ENCODE measurements at places on chromosomes 1 and 21.

DNA sequence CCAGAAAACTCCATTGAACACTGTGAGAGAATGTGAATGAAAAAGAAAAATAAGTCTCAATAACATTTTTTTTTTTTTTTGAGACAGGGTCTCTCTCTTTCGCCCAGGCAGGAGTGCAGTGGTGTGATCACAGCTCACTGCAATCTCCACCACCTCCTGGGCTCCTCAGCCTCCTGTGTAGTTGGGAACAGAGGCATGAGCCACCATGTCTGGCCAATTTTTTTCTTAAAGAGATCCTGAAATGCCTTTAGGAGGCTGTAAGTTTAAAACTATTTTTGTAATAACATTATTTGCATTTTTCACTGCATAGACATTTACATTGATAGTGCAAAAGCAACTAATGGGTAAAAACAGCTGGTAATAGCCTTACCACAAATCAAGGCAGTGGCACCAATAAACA is 35.3 kb downstream of the GDAP2 start:
- no peak for DNase-seq

DNA sequence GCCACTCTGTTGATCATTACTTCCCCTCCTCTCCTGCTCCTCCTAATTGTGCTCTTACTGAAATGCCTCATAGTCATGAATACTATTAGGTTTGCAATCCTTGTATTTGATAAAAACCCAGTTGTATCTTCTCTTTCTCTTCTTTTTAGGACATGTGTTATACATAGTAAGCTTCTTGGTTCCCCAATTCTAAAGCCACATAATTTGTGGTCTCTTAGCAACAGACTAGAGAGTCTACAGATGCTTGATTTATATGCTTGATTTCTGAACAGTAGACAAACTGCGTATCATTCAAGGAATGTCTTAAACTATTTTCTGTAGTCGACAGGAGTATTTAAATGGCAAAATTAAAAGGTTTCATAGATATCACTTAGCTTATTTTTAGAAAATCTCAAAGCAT is 1598.9 kb downstream of the PLA2G4A start:
- no peak for DNase-seq

DNA sequence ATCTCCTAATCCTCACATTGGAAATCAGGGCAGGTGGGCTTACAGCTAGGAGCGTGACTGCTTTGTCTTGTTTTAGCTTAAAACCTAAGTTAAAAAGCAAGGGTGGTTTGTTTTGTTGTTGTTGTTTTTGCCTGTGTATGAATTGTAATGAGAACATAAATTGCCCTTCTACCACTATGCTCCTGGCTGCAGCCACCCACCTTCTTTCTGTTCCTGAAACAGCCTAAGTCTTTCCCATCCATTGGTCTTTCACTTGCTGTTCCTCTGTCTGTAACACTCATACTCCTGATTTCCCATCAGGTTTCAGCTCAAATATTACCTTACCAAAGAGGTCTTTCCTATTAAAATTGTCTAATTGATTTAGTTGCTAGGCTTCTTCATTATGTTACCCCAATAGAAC is 604 bp upstream of the TMEM79 start:
- DNase-seq: no peak

GRCh38 chr1:234244482-234244881 is 128.8 kb upstream of the COA6 start:
- no peak for DNase-seq

DNA sequence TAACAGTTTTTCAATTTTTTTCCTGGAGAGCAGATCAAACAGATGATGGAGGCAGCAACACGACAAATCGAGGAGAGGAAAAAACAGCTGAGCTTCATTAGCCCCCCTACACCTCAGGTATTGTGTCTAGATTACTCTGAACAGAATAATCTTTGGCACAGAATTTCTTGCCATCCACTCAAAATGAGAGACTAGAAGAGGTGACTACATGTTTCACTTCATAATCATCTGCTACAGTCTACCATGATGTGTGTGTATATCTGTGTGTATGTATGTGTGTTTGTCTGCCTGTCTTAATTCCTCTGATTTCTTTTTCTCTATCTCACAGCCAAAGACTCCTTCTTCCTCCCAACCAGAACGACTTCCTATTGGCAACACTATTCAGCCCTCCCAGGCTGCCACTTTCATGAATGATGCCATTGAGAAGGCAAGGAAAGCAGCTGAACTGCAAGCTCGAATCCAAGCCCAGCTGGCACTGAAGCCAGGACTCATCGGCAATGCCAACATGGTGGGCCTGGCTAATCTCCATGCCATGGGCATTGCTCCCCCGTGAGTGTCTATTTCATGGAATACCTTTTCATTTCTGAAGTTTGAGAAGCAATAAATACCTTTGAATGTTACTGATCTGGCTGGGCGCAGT is 11.4 kb downstream of the PRPF3 start:
- DNase-seq: no peak

GRCh38 chr1:67898033-67898726 is 64.9 kb upstream of the GNG12 start:
- no peak for DNase-seq

DNA sequence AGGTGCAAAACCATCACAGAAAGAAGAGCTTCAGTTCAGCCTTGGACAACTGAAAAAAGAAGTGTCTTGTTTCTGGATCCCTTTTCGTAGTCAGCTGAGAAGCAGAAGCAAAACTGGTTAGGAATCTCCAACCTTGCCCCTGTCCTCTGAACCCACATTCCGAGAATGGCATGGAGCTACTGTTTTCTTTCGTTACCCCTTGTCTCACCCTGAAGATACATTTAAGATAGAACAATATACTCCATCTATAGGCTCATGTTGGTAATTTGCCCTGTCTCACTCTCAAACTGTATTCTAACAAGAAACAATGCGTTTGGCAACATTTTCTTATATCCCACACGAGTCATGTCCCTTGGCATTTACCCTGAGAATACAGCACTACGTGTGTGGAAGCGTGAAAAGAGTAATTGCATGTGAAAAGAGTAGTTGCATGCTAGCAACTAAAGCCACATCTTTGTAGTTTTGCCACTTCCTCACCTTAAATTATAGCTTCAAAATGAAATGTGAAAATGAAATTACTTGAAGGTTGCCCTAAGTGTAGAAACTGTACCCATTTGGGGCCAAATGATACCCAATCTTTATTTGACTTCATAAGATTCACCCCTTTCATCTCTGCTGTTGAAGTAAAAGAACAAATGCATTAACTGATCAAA is 5.3 kb downstream of the SLAMF7 start:
- no peak for DNase-seq

GRCh38 chr1:44673675-44674112 is 587 bp downstream of the TMEM53 start:
- DNase-seq: peak; percentile 29

DNA sequence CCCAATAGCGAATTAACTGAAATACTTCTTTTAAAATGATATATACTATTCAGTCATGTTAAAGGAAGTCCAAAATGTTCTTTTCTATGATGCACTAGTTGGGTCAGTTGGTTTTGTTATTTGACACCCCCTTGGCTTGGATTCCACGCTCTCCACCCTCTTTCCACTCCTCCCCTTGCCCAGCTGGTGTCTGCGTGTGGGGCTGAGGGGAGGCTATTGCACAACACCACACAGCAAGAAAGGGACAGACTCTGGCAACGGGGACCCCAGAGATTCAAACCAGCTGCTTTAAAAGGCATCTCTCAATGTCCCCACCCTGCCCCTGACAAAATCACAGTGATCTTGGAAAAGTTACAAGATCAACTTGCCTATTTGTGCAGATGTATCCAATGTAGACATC is 394.3 kb downstream of the TGFB2 start:
- DNase-seq: peak; percentile 93

GRCh38 chr1:203563291-203563690 is 63.3 kb upstream of the ATP2B4 start:
- no peak for DNase-seq

GRCh38 chr1:241870746-241871430 is 22.9 kb downstream of the EXO1 start:
- no peak for DNase-seq

- DNase-seq: no peak
Measured at GRCh38 chr1:34358636-34359035, 181.9 kb downstream of the C1orf94 start.

DNA sequence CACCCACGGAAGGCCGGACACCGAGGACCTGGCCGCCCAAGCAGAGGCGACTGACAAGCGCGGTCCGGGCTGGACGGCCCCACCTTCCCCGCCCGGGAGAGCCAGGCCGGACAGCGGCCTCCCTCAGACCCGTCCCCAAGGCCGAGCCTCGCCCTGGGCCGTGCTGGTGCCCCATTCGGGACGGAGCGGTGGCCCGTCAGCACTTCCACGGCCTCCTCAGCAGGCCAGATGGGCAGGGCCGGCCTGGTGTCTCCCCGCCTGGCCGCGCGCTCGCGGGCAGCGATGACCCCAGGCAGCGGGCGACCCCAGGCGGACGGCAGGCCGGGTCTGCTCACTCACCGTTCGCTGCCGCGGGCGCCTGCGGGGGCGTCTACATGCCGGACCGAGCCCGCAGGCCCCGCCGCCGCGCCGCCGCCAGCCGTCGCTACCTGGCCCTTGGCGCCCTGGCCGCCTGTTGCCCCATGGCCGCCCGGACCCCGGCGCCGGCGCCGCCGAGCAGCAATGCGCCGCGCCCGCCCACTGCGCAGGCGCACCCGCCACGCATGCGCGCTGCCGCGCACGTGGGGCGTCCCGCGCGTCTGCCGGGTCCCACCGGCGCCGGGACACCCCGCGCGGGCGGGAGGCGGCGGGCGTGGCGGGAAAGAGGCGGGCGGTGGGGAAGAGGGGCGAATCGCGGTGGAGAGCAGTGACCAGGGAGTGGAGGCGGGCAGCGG is at the start of gene NADK:
TSS of gene NADK (minus strand) at position 521 of the 713 bp plus-strand sequence. CDS start 13,064 bp downstream, outside the sequence.
- DNase-seq: peak; percentile 29

DNA sequence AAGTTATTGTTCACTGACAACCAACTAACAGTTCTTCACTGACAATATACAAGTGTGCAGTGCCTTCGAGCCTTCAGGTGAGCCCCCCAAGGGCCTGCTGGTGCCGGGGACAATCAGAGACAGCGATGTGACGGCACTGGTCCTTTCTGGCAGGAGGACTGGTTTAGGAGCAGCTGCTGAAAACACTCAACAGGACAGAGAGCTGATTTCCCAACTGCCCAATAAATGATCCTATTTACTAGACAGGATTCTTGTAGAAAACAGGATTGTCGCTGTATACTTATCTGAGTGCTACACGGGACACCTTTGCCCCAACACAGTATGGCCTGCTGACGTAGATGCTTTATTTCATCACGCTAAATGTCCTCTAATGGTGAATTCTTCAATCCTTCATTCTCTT is 65.4 kb downstream of the TP53BP2 start:
- no peak for DNase-seq

DNA sequence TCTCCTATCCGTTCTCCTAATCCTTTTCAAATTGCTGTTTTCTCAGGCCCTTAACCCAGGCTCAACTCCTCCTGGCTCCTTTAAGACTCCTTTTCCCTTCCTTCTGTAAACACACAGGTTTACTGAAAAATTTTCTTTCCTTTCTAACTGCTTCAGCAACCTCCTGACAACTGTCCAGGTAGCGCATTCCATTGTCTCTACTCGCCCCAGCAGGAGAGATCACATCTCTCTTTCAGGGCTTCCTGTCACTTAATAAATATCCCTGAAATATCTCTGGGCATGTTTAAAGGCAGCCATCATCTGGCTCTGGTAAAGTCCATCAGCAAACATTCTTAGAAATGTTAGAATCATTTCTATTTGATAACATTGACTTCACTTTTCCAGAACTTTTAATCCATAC is 211.2 kb upstream of the PTBP2 start:
- DNase-seq: no peak

- no peak for DNase-seq
Measured at GRCh38 chr1:203364806-203365205, 13.9 kb upstream of the FMOD start.

DNA sequence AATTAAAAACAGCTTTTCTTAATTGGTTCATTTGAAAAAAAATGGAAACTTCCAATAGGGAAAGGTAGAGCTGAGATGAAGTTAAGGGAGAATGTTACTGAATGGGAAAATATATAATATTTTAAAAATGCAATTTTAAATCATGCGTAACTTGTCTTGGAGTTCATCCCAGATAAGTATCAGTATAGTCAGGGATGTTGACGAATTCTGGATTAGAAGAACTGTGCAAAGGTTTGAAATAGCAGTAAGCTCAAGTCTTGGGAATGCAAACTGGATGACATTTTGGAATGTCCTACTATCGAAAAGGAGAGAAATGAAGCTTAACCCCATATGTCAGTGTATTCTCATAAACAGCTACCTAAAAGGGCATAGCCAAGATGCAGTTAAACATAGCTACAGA is 4.0 kb upstream of the ST6GALNAC3 start:
- peak; percentile 55 for DNase-seq

DNA sequence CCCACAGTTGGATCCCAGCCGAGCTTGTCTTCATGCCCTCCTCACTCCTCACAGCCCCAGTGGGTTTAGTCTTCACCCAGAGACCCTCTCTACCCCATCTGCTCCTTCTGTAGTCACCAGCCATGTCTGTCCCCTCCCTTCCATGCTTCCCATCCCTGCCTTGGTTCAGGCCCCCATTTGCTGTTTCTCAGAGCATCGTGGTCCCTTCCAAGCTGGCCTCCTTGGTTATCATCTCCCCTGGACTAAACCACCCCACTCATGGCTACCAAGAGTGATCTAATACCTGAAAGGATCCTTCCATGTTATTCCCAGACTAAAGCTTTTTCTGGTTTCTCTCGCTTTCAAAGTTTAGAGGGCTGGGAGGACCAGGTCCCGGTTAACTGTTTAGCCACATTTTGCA is 8.3 kb downstream of the CNIH3 start:
- no peak for DNase-seq

GRCh38 chr1:53669621-53670191 is 69.3 kb downstream of the GLIS1 start:
- DNase-seq: no peak

DNA sequence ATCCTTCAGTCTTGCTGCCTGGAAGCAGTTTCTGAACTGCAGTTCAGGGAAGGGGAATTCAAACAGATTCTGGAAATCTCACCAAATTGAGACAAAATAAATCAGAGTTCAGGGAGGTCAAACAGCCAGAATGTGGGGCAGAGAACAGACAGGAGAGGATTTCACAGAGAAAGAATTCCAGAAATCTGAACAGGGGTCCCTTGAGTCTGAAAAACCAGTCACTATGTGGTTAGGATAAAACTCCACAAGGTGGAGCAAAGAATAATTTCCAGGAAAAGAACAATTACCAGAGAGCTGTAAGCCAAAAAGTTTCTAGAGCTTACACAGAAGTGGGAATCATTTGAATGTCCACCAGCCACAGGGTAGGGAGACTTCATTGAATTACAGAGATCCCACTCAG is 84.7 kb downstream of the URB2 start:
- DNase-seq: no peak

DNA sequence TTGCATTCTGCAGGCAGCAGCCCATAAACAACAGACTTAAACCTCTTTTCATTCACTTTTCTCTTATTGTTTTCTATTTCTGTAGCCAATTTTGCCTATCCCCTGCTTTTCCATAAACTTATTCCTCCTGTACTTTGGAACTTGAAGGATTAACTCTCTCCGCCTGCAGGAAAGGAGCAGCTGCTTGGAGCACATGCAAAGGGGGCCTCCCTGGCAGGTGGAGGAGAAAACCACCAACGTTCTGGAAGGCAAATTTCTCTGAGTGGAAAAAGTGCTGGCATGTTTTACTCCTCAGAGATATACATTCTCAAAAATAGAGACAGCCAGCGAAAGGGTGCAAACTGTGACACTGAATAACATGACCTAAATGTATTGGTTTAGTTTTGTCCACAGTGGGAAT is 33.6 kb downstream of the RGS21 start:
- no peak for DNase-seq
